HuH-7 (cell line): ENCODE measurements at places on chromosomes 6 and 20.

DNA sequence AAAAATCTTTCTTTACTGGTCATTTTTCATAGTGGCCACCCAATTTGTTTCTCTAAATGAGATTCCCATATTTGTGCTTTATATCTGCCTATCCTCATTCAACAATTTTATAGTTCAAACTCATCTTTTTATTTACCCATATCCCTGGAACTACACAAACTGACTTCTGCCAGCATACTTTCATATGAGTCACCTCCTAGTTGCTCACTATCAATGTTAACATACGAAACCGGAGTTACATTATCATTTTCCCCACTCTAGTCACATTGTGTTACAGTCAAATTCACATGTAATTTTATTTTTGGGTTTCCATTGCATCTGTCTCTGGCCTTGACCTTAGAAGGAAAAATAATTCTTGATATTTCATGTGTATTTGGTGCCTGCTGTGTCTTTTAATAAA, 499.4 kb downstream of the MAFB start:
- no peak for DNase-seq

DNA sequence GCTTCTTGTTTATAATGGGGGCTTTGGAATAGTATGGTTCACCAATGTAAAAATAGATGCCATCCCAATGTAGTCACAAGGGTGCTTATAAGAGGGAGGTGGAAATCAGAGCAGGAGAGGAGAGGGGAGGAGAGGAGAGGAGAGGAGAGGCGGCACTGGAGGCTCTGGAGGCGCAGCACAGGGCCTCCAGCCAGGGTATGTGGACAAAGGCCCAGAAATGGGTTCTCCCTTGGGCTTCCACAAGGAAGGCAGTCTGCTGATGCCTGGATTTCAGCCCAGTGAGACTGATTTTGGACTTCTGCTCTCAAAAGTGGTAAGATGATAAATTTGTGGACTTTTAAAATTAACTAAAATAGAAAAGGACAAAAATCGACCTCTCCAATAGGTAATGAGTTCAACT, 116.8 kb downstream of the RNASET2 start:
- DNase-seq = no peak

DNA sequence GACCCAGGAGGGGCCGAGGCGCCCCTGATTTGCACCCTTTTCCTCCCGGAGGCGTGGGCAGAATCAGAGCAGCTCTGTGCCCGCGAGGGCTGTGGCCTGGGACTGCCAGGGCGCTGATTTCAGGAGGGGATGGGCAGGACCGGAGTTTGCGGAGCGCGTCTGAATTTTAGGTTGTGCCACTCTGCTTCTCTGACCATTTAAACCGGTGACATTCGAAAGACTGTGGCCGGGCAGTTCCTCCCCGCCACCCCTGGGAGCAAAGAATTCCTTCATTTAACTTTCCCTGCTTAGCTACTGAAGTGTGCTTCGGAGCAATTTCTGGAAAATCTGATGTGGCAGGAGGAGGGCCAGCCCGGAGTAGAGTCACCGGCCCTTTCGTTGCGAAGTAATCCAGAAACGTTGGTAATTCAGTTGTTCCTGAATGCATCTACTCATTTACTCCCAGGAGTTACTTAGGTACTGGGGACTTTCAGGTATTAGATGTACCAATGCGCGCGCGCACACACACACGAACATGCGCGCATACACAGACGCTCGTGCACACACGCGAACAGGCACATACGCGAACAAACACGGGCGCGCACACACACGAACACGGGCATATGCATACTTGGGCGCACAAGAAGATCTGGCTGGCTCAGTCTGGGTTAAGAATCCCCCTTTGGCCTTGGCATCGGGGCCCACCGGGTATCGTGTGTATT, 568 bp downstream of the CCDC170 start:
- DNase-seq = peak; percentile 32

DNA sequence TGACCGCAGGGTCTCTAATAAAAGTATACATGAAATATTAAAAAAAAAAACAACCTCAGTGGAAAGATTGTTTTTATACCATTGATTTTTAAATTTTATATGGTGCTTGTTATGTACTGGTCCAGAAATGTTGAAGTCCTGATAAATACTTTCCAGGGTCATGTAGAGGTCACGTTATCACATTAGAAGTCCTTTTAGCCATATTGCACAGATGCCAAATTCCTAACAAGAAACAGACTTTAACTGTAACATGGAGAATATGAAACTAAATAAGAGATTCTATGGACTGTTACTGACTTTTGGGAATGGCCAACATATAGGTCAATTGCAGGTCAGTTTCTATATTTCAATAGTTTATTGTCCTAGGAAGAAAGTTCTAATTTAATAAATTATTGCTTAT, 89.0 kb downstream of the ADGRB3 start:
- DNase-seq = no peak

DNA sequence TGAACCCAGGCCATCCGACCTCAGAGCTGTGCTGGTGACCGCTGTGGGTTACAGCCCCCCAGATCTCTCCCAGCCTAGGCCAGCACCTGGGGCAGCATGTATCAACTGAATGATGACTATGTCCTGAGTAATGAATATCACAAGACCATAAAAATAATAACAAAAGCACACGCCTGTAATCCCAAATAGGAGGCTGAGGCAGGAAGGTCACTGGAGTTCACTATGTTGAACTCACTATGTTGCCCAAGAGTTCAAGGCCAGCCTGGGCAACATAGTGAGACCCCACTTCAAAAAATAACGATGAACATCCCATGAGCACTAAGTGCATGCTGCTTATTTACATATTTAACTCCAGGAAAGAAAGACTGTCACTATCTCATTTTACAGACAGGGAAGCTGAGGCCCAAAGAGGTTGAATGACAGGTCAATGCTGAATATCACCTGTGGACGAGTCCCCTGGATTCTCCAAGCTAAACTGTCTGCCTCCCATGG, 92.3 kb downstream of the NFATC2 start:
- no peak for DNase-seq

DNA sequence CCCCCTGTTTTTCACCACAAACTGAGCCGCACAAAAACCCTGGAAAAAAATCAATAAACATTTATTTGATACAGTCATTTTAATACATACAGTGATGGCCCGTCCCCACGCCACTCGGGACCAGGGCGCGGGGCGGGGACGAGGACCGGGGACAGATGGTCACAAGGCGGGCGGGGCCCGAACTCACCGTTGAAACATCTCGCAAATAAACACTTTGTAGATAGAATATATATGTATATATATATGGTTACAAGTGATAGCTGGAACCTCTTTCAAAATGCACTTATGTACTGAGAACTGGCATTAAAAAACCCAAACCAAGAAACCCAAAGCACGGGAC, 418 bp upstream of the UCKL1 start:
- no peak for DNase-seq

GRCh38 chr6:133895573-133896343, 6.8 kb downstream of the TCF21 start:
- DNase-seq = no peak

DNA sequence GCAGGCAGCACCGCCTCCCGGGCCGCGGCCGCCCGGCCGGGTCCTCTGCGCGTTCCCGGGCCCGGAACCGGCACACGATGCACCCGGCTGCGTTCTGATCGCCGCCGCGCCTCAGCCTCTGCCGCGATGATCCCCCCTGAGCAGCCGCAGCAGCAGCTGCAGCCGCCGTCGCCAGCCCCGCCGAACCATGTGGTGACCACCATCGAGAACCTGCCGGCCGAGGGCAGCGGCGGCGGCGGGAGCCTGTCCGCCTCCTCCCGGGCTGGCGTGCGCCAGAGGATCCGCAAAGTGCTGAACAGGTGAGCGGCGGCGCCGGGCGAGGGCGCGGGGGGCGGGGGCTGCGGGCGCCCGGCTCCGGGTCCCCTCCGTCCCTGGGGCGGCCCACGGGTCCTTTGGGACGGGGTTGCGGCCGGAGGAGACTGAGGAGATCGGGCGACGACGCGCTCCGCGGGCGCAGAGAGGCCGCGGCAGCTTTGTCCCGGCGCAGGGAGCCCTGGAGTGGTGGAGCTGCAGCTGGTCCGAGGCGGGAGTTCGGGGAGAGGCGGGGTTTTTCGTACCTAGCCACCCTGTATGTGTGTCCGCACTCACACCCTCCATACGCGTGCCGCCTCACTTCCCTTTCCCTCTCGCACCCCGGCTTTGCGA, 659 bp downstream of the SLC35F1 start:
- DNase-seq = no peak

- no peak for DNase-seq
These were observed 134.2 kb downstream of the GMDS start for GRCh38 chr6:2111162-2111677.

DNA sequence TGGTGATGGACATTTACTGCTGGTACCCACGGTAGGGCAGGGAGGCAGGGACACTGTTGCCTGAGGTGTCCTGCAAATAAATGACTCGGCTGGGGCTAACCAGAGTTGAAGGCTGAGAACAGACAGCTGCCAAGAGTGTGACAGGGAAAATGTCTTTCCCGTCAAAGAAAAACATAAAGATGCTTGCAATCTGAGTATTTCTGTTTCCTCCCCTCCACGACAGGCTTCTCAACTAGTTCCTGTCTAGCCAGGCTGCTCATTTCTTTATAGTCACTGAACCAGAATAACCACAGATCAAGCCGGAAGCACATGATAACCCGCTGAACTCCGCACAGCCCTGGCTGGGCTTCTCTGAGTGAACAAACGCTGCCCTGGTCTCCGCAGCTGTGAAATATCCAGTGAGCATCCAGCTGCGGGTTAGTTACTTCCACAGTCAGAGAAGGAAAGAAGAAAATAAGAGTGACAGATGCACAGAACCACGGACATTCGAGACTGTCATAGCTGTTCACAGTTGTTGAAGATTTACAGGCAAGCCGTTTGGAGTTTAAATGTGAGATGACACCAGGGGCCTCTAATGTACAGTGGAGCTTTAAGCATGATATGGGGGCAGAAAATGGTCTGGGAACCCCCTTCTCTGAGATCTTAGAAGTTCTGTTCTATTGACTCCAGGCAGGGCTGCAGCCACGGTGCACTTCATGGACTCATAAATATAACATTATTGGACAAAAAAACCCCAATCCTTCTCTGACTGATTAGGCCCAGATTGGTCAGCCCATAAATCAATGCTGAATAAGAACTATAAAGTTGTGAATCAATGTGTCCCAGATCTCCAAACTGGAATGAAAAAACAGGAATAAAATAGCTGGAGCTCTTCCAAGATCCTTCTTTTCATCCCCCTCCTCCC, 299.9 kb upstream of the SUPT3H start:
- DNase-seq = no peak

- no peak for DNase-seq
These were observed 157.8 kb downstream of the SLC22A3 start for GRCh38 chr6:160505970-160506369.

DNA sequence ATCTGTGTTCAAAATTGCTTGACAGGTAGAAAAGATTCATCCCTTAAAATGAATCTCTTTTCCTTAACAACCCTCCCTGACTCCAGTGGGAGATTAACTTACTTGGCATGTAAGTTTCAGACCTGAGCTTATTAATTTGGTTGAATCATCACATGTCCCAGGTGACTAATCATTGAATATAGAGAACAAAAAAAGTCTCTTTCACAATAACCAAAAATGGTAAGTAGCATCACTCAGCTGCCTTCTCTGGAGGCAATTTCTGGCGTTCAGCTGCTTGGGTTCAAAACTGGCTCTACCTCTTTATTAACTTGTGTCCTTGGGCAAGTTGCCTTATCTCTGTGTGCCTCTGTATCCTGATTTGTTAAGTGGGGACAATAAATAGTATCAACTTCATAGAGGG, 2.9 kb downstream of the C6orf141 start:
- no peak for DNase-seq

DNA sequence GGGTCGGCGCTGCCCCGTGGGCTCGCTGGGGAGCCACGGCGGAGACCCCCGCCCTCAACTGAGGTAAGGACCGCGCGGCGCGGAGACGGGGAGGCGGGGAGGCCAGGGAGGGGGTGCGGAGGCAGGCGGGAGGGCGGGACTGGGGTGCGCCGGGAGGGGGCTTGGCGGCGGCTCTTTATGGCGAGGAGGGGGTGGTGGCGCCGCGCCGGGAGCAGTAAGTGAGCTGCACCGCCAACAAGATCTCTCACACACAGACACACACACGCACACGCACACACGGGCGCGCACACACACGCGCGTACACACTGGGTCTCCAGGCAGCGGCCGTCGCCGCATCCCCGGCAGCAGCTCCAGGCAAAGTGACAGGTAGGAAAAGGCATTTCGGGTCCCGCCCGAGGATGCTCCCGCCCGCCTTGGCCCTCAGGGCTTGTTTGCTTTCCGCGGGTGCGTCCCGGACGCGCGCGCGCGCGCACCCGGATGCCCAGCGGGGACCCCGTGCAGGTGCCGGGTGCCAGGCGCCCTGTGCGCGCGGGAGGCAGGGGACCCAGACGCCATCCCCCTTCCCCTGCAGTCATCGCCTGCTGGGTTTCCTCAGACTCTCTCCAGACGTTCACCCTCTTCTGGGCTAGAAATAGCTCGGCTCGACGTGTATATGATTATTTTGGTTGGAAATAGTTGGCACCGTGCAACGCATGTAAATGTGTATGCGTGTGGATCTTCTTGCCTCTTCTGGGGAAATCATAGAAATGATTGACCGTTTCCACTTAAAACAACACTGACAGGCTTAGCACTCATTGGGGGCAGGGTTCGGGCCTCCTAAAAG, at the start of gene PLCB4:
TSS of gene PLCB4 (plus strand) at position 247 of the 823 bp plus-strand sequence. CDS start 238,728 bp downstream, outside the sequence.
- DNase-seq = peak; percentile 40

GRCh38 chr6:63734923-63735322, 99.3 kb downstream of the PHF3 start:
- no peak for DNase-seq

DNA sequence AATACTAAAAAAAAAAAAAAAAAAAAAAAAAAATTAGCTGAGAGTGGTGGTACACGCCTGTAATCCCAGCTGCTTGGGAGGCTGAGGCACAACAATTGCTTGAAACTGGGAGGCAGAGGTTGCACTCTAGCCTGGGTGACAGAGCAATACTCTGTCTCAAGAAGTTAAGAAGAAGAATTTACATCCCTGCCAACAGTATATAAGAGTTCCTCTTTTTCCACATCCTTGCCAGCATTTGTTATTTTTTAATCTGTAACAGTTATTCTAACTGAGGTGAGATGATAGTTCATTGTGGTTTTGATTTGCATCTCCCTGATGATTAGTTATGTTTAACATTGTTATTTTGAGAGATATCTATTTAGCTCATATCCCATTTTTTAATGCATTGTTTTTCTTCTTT, 20.3 kb upstream of the DYNLRB1 start:
- no peak for DNase-seq

DNA sequence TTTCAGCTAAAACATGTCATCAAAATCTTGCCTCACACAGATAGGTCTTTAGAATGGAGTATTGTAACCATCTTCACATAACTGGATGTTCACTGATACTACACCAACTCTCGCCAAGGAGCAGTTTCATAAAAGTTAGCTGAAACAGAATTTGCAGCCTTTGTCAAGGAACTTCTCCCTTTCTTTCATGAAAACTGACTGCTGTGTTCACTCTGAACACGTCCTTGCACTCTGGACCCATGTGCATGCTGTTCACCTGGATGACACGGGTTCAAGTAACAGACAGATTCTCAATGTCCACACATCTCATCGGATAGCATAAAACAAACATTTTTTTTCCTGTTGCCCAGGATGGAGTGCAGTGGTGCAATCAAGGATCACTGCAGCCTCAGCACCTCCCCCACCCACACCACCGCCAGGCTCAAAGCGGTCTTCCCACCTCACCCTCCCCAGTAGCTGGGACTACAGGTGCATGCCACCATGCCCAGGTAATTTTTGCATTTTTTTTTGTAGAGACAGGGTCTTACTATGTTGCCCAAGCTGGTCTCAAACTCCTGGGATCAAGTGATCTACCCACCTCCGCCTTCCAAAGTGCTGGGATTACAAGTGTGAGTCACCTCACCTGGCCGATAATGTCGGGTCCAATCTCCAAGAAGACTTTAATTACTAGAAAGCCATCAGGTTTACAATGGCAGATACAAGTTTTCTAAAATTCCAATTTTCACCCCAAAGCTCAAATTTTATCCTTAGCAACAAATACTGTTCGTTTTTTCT, 9.4 kb downstream of the DIDO1 start:
- peak; percentile 55 for DNase-seq
